ENCODE measurements at places on chromosomes 7 and 10. TPM values are rescaled to one million over a fixed set of nuclear protein-coding genes. Genes with fewer than 3 reads are reported as not detected.

DNA sequence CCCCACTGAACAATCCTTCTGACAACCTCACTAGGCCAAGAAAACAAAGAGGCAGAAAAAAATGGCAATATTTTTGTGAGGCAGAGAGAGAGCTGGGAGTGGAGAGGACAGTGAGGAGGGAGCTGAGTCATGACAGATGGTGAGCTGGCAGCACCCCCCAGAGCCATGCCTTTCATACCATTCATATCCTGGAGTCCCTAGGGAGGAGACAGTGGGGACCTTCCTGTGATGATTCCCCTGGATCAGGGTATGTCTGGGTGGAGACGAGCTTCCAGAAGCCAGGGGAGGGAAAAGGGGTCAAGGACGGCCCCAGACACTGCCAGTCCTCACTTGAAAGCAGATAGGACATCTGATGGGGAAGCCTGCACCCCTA lies 160.5 kb downstream of the ADAM12 start:
- no peak for DNase-seq

Gene HMX2
- not detected for total RNA-seq

Gene CYP2C19
- total RNA-seq: not detected

DNA sequence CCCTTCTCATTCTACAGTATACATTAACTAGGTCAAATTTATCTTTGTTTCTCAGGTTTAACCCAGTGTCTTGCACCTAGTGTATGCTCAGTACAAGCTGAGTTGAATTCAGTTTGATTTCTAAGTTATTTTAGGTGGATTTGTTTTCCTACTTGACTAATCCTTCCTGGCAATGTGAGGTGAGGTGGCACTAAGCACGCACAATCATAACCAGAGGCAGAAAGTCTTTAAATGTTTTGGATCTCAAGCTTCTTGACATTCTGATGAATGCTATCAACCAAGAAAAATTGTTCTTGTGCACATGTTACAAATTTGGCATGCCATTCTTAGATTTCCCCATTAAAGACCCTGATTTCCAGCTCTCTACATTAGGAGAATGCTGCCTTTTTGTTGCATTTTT lies 3.2 kb downstream of the BZW2 start:
- no peak for DNase-seq

Gene FKBP6
- not detected for total RNA-seq

DNA sequence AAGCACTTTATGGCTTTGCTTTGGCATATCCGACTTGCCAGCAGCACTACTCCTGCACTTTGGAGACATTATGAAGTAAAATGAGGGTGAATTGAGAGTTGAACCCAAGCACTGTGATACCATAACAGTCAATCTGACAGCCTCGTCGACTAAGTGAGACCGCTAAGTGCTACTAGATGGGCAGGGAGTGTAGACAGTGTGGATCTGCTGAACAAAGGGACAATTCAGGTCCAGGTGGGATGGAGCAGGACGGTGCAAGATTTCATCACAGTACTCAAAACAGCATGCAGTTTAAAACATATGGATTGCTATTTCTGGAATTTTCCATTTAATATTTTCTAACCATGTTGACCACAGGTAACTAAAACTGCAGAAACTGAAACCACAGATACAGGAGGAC lies 20.8 kb upstream of the PRTFDC1 start:
- no peak for DNase-seq

DNA sequence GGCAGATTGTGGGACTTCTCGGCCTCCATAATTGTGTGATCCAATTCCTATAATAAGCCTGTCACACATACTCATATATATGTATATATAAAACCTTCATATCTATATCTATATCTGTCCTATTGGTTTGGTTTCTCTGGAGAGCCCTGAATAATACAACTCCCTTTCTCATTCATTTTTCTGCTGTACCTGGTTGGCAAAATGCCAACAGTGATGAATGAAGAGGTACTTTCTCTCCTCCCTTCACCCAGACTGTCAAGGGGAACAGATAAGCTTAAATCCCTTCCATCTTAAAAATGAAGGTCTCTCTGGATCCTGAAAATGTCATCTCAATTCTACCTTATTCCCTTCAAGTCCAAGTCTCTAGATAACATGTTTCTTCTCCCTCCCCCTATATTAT lies 60.3 kb upstream of the FOXP2 start:
- no peak for DNase-seq

Gene CYP3A7
- not detected for total RNA-seq

DNA sequence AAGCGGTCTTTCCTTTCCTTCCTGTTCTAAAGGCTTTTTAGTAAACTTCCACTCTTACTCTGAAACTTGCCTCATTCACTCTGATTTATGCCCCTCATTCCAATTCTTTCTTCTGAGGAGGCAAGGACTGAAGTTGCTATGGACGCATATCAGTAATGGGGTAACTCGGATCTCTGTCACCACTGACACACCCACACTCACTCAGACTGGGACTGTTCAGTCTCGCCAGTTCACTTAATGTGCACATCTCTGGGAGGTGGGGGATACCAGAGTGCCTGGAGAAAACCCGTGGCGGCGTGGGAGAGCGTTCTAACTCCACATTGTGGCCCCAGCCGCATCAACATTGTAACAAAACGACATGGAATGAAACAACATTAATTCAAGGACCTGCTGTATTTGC lies 1139.3 kb upstream of the CELF2 start:
- no peak for DNase-seq

DNA sequence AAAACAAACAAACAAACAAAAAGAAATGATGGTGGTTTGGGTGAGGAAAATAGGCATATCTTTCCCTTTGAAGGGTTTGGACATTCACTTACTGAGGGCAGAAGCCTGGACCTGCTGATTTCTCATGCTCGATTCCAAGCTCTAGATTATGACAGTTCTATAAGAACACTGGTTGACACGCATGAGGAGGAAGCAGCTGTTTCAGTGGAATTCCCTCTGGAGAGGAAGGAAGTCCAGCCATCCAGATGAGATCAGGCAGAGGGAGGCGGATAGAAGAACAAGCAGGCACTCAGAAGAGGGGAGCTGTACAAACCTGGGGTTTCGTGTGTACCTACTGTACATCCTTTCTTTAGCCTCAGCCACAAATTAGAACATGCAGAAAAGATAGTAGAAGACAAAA lies 691.9 kb downstream of the INHBA start:
- DNase-seq: no peak

Gene OR2A2
- total RNA-seq: not detected

DNA sequence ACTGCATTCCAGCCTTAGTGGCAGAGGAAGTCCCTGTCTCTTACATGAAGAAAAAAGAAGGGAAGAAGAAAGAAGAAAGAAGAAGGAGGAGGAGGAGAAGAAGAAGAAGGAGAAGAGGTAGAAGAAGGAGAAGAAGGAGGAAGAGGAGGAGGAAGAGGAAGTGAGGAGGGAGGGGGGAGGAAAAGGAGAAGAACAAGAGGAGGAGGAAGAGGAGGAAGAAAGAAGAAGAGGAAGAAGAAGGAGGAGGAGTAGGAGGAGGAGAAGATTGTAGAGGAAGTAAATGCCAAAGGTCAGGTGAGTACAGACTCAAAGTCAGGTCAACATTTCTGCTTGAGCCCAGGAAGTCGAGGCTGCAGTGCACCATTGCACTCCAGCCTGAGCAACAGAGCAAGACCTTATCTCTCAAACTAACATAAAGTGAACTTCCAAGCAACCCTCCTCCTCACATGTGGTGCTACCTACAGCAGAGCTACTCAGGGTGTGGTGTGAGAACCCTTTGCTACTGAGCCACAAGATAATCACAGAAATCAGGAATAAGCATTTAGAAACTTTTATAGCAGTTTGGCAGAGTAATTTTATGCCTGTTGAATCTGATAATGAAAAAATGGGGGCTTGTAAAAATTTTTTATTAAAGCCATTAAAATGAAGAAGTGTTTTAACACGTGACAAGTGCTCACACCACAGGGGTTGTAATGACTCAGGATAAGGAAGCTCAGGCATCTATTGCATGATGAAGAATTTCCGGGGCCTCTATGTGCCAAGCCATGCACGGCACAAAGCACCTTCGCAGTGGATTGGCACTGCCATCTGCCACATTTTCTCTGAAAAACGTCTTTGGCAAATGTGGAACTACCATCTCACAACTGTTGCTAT lies 224.9 kb upstream of the AUTS2 start:
- peak; percentile 52 for DNase-seq

Gene CDH23
- 2.1 TPM for total RNA-seq

DNA sequence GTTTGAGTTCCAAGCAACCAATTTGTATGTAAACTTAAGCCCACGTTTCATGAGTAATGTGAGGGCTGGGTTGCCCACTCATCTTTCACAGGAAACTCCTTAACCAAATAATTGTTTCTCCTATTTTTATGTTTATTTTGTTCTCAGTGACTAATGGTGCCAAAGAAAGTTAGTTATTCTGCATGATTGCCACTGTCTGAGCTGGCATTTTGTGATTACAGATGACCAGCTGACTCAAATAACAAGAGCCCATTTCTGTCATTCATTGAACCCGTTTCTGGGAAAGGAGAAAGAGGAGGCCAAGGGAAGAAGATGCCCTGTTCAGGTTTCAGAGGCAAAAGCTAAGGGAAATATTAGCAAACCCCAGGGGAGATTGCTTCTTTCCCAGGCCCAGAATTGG lies 186.9 kb upstream of the MYO3A start:
- DNase-seq: no peak

- DNase-seq: no peak
Measured at GRCh38 chr7:41197769-41198168, 505.1 kb downstream of the INHBA start.

Gene PRLHR
- total RNA-seq: not detected

- DNase-seq: no peak
Measured at GRCh38 chr10:114271779-114272167, 32.7 kb downstream of the VWA2 start.

Gene PIP
- total RNA-seq: not detected

- no peak for DNase-seq
Measured at GRCh38 chr7:4486907-4487306, 195.2 kb upstream of the FOXK1 start.

- no peak for DNase-seq
Measured at GRCh38 chr10:58909881-58910280, 266.6 kb upstream of the PHYHIPL start.

Gene GTPBP10
- 15.7 TPM for total RNA-seq

- DNase-seq: no peak
Measured at GRCh38 chr7:85324145-85324799, 137.4 kb upstream of the SEMA3D start.

Gene PDE6C
- not detected for total RNA-seq

- DNase-seq: peak; percentile 55
Measured at GRCh38 chr7:99953649-99954048, 22.2 kb downstream of the AZGP1 start.

DNA sequence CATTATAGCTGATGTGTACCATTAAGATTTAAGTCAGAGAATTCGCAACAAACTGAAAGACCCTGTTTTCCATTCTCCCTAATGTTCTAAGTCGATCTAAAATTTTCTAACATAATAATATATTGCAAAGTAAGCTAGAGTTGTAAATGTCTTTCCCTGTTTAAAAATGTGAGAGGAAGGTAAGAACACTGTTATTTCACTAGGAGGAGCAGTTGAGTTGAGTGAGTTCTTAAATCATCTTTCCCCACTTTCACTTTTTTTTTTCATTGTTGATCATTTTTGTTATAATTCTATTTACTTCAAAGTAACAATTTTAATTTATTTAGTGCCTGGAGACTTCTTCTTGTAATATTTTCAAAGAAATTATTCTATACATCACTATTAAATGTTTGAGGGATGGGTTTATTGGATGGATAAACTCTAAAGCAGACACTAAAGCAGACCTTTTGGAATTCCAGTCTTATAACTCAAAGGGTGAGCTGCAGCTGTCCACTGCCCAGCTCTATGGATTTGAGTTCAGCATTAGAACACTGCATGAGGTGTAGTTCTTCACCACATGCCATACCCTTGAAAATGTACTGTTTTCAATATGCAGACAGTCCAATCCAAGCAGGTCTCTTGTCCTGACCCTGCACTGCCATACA lies 181.3 kb upstream of the FZD1 start:
- DNase-seq: peak; percentile 70

- DNase-seq: no peak
Measured at GRCh38 chr10:62662486-62662885, 142.0 kb upstream of the ADO start.

DNA sequence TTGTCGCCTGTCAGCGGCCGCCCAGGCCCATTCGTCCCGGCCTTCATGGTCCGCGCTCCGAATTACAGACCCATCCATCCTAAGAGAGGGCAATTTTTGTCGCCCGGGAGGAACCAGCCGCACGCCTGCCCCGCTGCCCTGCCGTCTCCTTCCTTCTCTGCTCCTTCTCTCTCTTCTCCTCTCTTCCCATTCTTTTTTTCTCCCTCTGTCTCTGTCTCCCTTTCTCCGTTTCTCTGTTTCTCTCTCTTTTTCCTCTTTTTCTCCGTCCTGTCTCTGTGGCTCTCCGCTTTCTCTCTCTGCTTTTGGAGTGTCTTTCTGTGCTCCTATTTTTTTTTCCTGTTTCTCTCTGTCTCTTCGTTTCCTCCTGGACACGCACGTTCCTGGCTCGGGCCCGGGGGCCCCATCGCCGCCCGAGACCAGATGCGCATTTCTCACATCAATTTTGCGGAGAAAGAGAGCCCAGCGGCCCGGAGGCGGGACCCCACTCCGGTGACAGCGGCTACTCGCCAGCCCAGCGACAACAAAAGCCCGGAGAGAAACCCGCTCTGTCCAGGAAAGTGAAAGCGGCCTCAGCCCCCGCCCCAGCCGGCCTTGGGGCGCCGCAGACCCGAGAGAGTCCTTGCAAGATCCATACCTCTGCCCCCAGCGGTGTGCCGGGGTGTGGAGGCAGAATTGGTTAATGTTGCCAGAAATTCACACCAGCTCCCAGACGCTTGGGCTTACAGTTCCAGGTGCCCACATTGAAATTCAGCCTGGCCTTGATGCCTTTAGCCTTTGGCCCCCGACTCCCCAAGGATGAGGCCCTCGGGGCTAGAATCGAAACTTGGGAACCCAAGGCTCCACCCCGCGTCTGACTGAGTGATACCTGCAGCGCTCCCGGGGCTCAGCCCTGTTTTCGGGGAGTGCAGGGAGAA lies 4.1 kb downstream of the LBX1 start:
- no peak for DNase-seq

DNA sequence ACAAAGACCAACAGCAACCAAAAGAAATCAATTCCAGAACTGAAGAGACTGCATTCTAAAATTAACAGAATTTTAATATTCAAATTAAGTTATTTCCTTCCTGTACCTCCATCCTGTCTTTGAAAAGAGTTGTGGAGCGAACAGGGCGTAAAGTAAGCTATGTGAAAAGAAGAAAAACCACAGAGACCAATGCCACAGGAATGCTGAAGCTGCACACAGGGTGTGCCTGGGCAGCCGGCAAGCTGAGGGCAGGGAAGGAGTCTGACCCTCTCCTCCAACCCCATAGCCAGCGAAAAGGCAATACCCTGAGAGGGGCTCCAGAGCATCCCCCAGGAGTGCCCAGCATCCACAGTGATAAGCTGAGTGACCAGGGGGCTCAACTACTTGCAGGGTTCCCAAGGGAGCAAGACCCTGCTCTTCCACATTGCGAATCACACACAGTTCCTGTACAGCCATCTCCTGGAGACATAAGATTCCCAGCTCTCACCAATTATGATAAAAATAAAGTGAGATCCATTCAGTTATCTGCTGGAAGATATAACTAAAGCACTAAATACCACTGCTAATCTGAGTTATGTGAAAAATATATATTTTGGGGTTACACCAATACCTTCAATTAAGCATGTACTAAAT lies 93.8 kb downstream of the PARD3 start:
- DNase-seq: no peak

Measured in Karpas-422 (cell line).